ENCODE measurements at places on chromosomes 3 and 15.

DNA sequence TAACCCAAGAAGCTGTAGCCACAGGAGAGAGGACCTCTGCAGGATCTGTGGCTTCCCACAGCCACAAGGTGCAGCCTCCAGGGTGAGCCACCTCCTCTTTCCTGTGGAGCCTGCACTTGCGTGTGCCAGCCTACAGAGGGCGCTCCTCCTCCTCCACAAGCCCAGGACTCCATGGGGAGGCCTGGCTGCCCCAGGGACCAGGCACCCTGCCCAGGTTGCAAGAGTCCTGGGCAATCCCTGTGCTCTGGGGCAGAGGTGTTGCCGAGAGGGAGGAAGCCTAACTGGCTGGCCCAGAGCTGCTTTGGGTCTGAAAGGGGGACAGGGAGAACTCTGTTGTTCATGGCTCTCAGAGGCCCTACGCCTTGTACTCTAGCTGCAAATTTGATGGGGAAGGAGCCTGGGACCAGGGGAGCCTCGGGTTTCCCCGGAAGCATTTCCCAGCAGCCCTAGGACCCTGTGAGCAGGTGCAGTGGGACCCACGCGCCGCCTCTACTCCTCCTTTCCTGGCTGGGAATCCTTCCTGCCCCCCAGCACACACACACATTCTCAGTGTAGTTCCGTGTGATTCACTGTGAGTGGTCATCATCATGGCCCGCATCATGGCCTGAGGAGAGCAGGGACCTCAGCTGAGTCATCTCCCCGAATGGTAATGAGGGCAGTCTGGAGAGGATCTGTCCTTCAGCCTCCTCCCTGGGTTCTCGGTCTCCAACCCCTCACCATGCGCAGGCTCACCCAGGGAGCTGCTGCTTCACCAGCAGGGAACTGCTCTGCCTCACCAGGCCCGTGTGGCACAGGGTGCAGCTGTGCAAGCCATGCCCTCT, 24.3 kb downstream of the TBC1D21 start:
- no peak for DNase-seq

DNA sequence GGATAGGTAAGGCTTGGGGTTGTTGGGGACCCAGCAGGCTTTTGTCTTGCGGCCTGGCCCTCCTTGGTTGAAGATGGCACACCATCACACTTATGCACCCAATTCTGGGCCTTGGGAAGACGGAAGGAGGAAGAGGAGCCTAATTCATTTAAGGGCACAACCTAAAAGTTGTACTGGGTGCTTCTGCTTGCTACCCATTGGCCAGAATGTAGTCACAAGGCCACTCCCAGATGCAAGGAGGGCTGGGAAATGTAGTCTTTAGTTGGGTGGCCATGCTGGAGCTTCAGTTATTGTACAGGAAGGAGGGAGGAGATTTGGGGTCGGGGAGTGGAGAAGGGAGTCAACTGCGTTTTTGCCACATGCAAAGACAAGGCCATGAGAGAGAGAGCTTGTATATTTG, 109.2 kb downstream of the TMEM266 start:
- DNase-seq: no peak

- no peak for DNase-seq
These were observed 128.4 kb downstream of the ZBTB20 start for GRCh38 chr3:115018694-115019093.

GRCh38 chr3:52280050-52280461, 1.6 kb upstream of the WDR82 start:
- DNase-seq: no peak

GRCh38 chr15:42736178-42736792, 643 bp downstream of the CDAN1 start:
- DNase-seq: no peak

DNA sequence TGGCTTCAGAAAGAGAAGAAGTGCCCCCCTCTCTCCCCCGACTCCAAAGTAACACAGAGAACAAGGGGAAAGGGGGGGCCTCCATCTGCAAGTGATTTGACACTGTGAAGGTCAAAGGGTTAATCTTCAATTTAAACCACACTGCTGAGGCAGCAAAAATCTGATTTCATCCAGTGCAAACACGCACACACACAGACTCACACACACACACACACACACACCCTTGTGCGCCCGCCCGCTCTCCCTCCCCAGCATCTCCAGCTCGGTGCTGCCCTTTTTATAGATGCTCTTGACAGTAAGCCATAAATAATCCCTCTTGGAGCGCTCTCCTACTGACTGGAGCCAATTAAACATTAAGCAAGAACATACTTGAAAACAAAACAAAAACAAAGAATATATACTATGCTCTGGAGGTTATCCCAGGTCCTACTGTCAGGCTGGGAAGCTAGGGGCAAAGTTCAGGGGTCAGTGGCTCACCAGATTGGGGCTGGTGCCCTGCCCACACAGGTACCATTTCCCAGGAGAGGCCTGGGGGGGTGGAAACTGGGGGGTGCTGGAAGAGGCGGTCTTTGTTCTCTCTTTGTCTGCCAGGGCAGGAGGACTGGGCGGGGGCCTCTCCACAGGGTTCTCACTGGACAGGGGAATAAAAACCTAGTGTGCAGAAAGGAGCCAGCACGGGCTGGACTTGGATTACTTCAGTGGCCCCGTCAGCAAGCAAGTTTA, 16.3 kb downstream of the BMF start:
- DNase-seq: no peak

Measured in cortex of kidney (tissue), 1 donor.